NCI-H146 (cell line): ENCODE measurements at places on chromosomes 12 and 14.

GRCh38 chr12:110256780-110257431 lies 24.1 kb upstream of the ATP2A2 start:
- no peak for DNase-seq

GRCh38 chr14:36222337-36222736 lies 45.8 kb upstream of the PTCSC3 start:
- no peak for DNase-seq

GRCh38 chr12:42130672-42131402 lies 13.8 kb downstream of the GXYLT1 start:
- no peak for DNase-seq

- DNase-seq: no peak
These were observed 145.9 kb downstream of the ETV6 start for GRCh38 chr12:11795192-11795912.

- DNase-seq: no peak
These were observed 34.6 kb downstream of the LMNTD1 start for GRCh38 chr12:25518512-25518911.

- DNase-seq: peak; percentile 34
These were observed 26.2 kb downstream of the C2CD5 start for GRCh38 chr12:22518060-22518719.

- no peak for DNase-seq
These were observed 40.0 kb upstream of the TEX22 start for GRCh38 chr14:105358140-105358846.

DNA sequence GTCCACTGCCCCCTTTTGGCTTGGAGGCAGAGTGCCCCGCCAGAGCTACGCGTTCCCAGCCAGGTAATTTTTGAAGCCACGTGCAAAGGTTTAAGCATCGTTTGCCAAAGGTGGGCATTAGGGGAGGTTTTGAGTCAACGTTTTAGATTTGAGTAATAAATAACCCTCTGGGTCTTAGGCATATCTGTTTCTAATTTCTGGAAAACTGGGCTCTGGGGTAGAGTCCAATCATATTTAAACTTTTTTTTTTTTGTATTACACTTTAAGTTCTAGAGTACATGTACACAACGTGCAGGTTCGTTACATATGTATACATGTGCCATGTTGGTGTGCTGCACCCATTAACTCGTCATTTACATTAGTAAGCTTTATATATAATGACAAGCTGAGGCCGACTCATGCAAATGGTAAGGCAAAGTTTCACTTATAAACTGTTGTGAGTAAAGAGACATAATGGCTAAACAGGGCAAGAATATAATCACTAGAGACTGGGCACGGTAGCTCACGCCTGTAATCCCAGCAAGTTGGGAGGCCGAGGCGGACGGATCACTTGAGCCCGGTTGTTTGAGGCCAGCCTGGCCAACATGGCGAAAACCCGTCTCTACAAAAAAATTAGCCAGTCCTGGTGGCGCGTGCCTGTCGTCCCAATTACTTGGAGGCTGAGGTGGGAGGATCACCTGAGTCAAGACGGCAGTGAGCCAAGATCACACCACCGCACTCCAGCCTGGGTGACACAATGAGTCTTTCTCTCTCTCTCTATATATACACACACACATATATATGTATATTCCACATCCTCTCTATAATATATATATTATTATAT lies 491 bp upstream of the NR2C1 start:
- no peak for DNase-seq

- no peak for DNase-seq
These were observed 67.3 kb upstream of the BICD1 start for GRCh38 chr12:32039347-32039746.

DNA sequence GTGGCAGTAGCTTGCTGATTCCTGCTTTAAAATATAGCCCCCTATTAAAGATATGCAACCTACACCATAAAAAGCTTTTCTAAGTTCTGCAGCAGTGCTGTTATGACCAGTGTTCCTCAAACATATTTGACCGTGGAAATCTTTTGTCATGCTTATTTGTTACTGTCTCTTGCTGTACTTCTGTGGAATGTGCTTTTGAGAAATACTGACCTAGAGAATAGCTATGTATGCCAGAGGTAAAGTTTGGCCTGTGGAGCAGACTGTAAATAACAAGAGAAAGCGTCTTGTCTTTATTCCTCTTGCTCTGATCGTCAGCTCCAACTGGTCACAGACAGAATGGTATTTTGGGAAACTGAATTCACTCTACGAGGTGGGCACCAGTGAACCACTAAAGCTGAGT lies 239.0 kb downstream of the FBXL14 start:
- DNase-seq: no peak

DNA sequence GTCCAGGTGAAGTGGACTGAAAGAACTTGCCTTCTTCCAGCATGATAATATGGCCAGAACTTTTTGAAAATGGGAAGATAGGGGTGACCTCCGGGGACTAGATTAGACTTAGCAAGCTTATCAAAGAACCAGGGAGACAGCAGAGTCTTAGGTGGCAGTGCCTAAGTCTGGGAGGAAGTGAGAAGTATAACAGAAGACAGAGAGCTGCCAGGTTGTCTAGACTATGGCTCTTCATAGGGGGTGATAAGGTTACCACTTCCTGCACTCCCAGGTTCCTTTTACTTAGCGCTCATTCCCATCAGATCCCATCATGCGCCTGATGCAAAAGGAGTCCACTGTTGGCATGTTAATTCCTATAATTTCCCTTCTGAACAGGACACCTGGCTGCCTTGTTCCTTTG lies 69.9 kb downstream of the PLXNC1 start:
- no peak for DNase-seq

GRCh38 chr12:9810671-9811070 lies 16.6 kb upstream of the KLRF1 start:
- DNase-seq: no peak

- DNase-seq: no peak
These were observed 96.2 kb downstream of the MON2 start for GRCh38 chr12:62562846-62563245.

- DNase-seq: no peak
These were observed 89.4 kb upstream of the GARIN6 start for GRCh38 chr12:99558109-99558508.

GRCh38 chr14:77102154-77102553 lies 4.1 kb downstream of the CIPC start:
- DNase-seq: no peak

DNA sequence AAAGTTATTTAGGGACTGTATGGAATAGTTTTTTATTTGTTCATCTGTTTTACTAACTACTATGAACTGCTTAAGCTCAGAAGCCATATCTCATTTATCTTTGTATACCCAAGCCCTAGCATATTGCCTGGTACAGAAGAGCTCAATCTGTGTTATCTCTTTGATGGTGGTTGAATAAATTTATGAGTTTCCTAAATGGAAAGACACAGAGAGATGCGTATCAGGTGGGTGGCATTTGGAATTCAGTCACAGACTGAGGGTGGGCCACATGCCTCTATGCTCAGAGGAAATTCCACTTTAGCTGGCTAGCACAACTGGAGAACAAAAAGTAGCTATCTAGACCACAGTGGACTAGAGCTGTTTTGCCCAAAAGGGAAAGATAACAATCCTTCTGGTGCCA lies 145.5 kb downstream of the SLC6A15 start:
- DNase-seq: no peak

- DNase-seq: no peak
These were observed 9.7 kb upstream of the ERC1 start for GRCh38 chr12:981176-981828.

DNA sequence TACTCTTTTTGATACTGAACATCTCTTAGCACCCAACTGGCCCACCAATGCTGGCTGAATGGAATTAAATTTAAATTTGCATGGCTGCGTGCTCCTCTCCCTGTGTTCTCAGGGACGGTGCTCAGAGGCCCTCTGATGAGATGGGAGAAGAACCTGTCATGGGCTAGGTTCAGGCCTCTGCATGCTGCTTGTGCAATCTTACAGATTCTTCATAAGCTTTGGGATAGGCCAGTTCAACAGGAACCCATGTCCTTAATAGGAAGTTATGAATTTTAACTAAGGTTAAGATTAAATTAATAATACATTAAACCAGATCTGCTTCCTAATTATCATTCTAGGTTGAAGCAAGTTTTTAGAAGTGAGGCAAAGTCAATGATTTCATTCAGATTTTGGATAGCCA lies 119.7 kb upstream of the LRIG3 start:
- DNase-seq: no peak

DNA sequence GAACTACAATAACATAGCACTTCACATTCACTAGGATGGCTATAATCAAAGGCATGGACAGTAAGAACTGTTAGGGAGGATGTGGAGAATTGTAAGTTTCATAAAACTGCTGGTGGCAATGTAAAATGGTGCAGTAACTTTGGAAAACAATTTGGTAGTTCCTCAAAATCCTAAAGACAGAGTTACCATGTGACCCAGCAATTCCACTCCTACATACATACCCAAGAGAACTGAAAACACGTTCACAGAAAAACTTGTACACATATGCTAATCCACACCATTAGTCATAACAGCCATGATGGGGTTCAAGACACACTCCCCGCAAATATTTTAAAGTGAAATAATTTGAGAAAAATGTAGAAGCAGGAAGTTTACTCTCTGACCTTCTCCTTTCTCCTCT lies 31.7 kb downstream of the GALC start:
- no peak for DNase-seq

DNA sequence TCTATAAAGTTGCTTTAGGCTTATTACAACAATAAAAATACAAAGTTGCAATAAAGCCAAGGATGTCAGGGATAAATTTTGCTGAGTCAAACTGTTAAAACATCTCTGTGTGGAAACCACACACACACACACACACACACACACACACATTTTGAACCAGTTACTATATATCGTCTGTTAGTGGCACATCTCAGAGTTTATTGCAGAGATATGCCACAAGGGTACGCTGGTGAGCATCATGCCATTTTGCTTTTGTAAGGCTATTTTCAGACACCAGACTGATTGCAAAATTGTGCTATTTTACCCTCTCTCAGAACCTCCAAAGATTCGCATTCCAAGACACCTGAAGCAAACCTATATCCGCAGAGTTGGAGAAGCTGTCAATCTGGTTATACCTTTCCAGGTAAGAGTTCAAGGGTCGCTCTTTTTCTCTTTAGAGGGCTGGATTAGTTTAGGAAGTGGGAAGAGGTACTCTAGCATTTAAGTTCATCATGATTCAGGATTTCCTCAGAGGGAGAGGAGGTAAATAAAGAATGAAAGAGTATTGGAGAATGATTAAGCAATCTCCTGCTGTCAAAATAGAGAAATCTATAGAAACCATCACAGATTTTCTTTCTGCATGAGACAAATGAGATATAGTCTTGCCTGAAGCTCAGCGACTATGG lies 27.3 kb upstream of the CHPT1 start:
- DNase-seq: no peak

DNA sequence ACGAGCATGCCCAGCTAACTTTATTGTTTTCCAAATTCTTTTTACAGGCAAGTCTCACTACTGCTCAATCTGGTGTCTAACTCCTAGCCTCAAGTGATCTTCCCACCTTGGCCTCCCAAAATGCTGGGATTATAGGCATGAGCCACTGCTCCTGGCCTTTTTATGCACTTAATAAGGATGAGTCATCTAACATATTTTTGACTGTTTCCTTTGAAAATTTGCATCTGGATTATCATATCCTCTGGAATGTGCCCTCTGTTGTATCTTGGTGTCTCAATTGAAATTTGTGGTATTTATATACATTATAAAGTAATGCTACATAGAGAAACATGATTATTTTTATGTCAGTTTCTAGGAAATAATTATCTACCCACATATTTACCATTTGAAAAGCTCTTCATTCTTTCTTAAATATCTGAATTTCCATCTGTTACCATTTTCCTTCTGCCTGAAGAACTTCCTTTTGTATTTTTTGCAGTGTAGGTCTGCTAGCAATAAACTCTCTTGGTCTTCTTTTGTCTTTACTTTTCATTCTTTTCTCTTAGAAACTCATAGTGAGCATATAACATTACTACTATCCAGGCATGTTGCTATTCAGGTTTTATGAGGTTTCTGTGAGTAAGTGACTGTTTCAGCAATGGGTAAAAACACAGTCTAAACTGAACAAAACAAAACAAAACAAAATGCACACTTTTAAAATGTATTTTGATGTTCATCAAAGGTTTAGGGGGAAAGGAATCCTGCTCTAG lies 52.8 kb upstream of the CNOT2 start:
- no peak for DNase-seq

DNA sequence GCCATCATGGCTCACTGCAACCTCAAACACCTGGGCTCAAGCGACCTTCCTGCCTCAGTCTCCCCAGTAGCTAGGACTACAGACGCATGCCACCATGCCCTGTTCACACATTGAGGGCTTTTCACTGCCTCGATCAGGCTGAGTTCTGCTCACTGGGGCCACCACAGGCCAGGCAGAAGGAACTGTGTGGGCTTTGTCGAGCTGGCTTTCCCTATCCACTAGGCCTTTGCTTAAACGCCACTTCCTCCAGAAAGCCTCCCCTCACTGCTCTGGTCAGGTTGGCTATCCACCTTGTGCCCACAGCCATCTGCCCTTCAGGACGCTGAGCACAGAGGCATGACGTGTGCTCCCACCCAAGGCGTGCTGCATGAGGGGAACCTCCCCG lies 45.2 kb downstream of the MLXIP start:
- DNase-seq: no peak

- peak; percentile 73 for DNase-seq
These were observed 370 bp downstream of the HRK start for GRCh38 chr12:116880817-116881324.

GRCh38 chr12:122423258-122424165 lies 1.0 kb upstream of the CLIP1 start:
- peak; percentile 68 for DNase-seq

DNA sequence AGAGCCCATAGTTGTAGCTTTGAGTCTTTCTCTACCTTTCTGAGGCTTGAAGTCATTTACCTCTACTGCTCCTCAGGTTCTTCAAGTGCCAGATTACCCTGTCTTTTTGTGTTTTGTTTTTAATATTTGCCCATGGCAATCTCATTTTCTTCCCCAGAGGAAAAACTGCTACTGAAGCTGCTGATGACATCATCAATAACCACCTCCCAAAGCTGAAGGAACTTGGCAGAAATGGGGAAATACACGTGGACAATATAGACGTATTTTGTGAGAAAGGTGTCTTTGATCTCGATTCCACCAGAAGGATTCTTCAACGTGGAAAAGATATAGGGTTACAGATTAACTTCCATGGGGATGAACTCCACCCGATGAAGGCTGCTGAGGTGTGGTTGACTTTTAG lies 17.1 kb downstream of the AMDHD1 start:
- DNase-seq: no peak

GRCh38 chr12:68102731-68103130 lies 56.8 kb downstream of the IFNG start:
- no peak for DNase-seq

DNA sequence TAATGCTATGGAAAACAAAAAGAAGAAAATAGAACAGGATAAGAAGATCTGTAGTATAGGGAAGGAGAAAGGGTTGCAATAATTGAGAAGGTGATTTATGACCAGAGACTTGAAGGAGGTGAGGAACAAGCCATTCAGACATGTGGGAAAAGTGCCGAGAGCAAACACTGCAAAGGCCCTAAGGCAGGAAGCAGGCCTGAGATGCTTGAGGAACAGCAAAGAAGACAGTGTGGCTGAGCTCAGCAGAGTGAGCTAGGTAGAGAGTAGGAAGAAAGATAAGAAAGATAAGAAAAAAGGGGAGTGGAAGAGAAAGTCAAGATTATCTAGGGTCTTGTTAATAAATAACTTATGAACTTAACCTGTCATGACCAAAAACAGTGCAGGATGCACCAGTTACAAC lies 671.8 kb downstream of the RPS29 start:
- no peak for DNase-seq

GRCh38 chr12:101051901-101052550 lies 158.0 kb downstream of the SLC5A8 start:
- DNase-seq: peak; percentile 17

- DNase-seq: no peak
These were observed 116.4 kb downstream of the SLC2A13 start for GRCh38 chr12:39989501-39989900.
